ENCODE measurements at places on chromosomes 16 and 17. TPM values are rescaled to one million over a fixed set of nuclear protein-coding genes. Genes with fewer than 3 reads are reported as not detected.
A peak's percentile ranks its signal among the peaks of the same experiment; 100 is the strongest.

Gene GNAO1
- polyA plus RNA-seq: not detected

Gene SLC35B1
- polyA plus RNA-seq: 47.5 TPM

Gene ALDH3A1
- not detected for polyA plus RNA-seq

DNA sequence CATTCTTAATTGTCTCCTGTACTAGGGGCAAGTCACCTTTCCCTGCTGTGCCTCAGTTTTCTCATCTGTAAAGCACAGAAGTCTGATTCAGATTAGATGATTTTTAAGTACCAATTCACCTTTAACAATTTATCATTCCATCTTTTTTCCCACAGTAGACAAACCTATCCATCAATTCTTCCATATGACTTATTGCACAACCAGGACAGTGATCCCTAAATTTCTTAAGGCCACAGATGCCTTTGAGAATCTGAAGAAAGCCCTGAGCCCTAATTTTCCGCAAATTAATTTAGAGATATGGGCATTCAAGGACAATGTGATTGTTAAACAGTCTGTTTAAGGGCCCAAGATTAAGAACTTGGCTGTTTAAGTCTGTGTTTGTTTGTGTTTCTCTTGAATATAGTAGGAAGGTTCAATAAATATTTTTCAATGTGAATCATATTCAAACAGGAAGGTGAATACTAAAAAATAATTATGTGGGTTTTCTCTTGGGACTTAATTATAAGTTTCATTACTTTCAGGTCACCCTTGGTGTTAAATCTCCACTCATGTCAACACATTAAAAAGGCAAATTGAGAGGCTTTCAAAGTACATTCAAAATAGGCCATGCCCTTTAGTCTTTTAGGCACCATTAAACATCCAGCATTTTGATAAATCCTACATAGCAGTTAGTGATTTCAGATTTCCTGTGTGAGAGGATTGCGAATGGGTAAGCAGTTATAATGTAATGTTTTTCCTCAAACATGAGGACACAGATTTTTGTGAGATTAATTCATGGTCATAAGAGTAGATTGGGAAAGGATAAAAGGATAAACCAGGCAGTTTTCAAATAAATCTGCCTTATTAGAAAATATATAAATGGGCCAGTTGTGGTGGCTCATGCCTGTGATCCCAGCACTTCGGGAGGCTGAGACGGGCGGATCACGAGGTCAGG, 34.9 kb upstream of the MMD start:
- H3K4me1 ChIP-seq: no peaks in the 10 kb centered on the region
- no peaks in the 10 kb centered on the region for H3K36me3 ChIP-seq
- peaks cover 48% of the 10 kb centered on the region for H3K27me3 ChIP-seq
- H3K4me3 ChIP-seq: no peak overlapping the region

- H3K36me3 ChIP-seq: no peaks in the 10 kb centered on the region
- H3K27me3 ChIP-seq: peaks cover 56% of the 10 kb centered on the region
- H3K27ac ChIP-seq: no peak overlapping the region
- H3K4me3 ChIP-seq: peak overlapping the region; percentile 67
- H3K4me1 ChIP-seq: peaks cover 7% of the 10 kb centered on the region
Observed at GRCh38 chr17:58531122-58531521, 16.7 kb upstream of the MTMR4 start.

- no peak for DNase-seq
- no peaks in the 10 kb centered on the region for H3K27me3 ChIP-seq
- H3K4me1 ChIP-seq: no peaks in the 10 kb centered on the region
- no peak overlapping the region for H3K27ac ChIP-seq
Observed at GRCh38 chr17:82120148-82120547, 22.1 kb upstream of the FASN start.
